Left lung (tissue), 14 donors: ENCODE measurements at places on chromosomes 16 and 17. TPM values are rescaled to one million over a fixed set of nuclear protein-coding genes. Genes with fewer than 3 reads are reported as not detected.

- no peak for DNase-seq
These were observed 526 bp upstream of the MFSD6L start for GRCh38 chr17:8799570-8800212.

PTX4 gene
- polyA plus RNA-seq = not detected

KCNG4 gene
- 0.04 TPM for polyA plus RNA-seq

PLA2G10 gene
- polyA plus RNA-seq = 0.38 TPM

CDH16 gene
- polyA plus RNA-seq = 23.8 TPM

DNA sequence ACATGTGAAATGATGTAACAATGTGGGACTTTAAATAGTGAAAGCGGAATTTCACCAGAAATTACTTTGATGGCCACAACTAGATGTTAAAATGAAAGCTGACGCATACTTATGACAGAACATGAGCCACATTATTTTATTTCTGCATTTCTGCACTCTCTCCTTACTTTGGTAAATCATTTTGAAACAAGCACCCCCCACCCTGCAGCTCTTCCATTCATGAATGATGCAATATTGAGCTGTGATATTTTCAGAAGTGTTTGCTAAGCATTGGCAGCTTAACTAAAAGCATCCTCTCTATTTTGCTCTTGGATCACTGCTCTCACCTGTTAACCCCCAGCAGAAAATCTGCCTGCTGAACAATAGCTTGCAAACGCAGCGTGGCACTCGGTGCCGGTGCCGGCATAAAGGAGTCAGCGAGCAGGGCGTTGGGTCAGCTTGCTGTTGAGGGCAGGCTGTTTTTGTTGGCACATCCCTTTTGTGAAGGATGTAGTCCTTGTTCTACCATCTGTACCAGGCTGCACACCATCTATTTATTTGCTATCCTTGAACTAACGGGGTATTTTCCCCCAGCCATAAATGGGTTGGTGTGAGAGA, 30.8 kb upstream of the CBLN1 start:
- DNase-seq = no peak

- DNase-seq = no peak
These were observed 11.7 kb downstream of the ABAT start for GRCh38 chr16:8686031-8686621.

STAC2 gene
- 0.14 TPM for polyA plus RNA-seq

DNA sequence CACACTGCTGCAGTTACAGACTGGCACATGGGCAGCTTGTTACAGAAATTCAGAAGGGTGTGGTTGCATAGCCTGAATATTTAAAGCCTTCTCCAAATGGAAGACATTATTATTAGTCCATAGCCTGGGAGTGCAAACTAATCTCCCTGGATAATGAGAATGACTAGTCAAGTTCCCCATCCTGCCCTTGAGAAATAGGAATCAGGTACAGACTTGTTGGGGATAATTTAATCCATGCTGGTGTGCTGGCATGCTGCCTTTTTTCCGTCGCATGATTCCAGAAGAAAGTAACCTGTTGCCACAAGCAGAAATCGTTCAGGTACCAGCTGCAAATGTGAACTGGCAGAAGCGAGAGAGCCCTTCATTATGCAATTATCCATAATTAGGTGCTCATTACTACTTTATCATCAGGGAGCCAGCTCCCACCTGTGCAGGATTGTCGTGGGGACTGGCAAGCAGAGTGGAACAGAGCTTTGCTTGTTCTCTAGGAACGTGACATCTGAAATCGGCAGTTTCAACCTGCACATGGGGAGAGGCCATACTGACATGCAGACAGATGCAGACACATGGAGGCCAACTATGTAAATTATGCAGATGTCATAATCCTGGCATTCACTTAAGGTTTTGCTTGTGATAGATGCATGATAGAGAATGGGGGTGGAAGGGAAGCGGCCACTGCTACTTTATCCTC, 419.4 kb downstream of the PMP22 start:
- DNase-seq = no peak

GRCh38 chr17:59355030-59355701, 23.7 kb downstream of the YPEL2 start:
- no peak for DNase-seq

- peak; percentile 95 for DNase-seq
These were observed at the start of gene TANGO6 for GRCh38 chr16:68843482-68844210. TSS of gene TANGO6 (plus strand) at chr16:68843531. CDS start at chr16:68843618, 87 bp downstream.
